ENCODE measurements at places on chromosomes 16 and 17. TPM values are rescaled to one million over a fixed set of nuclear protein-coding genes. Genes with fewer than 3 reads are reported as not detected.
A peak's percentile ranks its signal among the peaks of the same experiment; 100 is the strongest.

DNA sequence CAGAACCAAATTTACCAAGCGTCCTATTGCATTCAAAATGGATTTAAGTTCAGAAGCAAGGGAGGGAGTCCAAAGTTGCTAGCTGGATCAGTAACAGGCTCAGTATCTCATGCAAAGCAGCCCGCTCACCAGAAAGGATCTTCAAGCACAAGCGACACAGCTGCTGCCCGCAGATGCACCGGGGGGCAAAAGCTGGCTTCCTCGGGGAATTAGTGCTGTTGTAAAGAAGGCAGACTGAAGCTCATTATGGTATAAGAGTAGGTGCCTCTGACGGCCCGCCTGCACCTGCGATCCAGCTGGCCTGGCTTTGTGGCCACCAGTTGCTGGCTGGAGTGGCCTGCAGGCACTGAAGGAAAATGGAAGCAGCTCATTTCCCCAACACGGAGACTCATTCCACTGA is 128.4 kb upstream of the RCVRN start:
- no peak for DNase-seq

DNA sequence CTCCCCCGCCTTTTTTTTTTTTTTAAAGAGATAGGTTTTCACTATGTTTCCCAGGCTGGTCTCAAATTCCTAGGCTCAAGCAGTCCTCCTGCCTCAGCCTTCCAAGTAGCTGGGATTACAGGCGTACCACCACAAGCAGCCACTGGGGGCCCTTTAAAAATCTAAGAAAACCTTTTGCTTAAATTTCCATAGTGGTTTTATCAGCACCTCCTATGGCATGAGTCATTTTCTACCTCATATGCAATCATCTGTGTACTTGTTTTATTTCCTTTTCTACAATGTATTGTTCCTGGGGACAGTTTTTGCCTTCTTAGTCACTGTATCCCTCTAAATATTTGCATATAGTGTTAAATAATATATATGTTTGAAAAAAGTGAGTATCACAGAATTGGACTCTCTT is 29.2 kb downstream of the GNA13 start:
- DNase-seq: peak; percentile 75

GRCh38 chr17:43722870-43723665 is 35.5 kb downstream of the SOST start:
- peak; percentile 77 for DNase-seq

- peak; percentile 28 for DNase-seq
These were observed 198.0 kb upstream of the MPHOSPH6 start for GRCh38 chr16:82368041-82368440.

- DNase-seq: no peak
These were observed 6.3 kb downstream of the ALDH3A2 start for GRCh38 chr17:19654896-19655295.

DNA sequence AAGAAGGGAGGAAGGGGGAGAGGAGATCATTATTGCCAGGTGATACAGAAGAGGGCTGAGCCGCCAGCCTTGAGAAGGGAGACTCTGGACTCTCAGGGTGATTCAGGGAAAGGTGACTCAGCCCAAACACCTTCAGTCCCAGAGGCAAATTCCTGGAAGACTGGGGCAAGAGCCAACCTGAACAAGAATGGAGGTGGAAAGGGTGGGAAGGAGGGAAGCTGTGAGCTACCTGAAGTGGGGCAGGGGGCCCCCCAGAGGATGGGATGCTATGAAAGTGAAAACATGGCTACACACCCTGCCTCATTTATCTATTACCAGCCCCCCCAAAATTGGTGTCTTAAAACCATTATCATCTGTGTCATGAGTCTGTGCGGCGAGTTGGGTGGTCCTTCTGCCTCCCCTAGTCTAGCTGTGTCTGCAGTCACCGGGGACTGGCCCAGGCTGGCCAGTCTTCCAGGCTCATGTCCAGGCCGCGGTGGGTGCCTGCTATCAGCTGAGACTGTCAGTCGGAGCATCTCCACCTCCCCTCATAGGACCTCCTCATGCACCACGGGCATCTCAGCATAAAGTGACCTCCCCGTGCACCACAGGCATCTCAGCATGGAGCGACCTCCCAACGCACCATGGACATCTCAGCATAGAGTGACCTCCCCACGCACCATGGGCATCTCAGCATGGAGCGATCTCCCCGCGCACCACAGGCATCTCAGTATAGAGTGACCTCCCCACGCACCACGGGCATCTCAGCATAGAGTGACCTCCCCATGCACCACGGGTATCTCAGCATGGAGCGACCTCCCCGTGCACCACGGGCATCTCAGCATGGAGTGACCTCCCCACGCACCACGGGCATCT is 3.2 kb upstream of the SLC47A2 start:
- DNase-seq: peak; percentile 43

GRCh38 chr17:30315106-30315505 is 18.8 kb downstream of the TMIGD1 start:
- no peak for DNase-seq

MARVELD3 gene
- total RNA-seq: not detected

DNA sequence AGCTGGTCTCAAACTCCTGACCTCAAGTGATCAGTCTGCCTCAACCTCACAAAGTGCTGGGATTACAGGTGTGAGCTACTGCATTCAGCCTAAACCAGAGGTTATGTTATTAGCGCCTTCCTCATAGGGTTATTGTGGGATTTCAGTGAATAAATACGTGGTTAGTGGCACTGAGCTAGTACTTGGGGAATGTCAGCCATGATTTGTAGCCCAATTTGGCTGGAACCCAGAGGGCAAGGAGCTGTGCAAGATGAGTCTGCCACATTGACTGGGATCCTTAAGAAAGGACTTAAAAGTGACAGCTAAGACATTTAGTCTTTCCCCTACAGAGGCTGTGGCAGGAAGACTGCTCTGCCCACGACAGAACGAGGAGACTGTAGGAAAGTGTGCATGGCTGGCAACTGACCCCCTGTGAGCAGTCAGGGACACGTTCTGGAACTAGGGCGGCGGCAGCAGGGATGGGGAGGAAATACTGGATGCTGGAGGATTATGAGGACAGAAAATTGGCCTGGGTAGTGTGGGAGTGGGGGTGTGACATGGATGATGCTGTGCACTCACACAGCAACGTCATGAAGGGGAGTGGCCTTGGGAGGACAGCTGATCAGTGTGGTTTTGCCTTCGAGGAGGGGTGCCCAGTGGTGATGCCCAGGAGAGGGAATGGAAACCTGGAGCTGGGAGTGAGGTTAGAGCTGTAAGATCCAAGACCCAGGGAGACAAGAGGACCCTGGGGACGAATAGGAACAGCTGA is 14.6 kb downstream of the ATP5PD start:
- DNase-seq: peak; percentile 62

SSTR5 gene
- total RNA-seq: 4.0 TPM

DNA sequence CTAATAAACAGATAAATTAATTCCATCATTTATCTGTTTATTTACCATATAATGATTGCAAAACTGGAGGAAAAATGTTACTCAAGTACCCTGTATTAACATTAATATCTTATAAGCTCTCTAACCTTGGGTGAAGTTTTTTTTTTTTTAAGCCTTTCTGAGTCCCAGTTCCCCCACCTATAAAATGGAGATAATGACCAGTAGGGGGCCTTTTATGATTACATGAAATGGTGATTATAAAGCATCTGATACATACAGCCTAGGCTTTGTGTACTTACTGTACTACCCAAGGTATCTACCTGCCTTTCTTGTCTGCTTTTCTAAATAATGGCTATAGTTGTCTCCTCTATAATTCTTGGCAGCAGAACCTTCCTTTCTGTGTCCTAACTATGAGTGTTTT is 22.6 kb downstream of the LRRC36 start:
- DNase-seq: peak; percentile 21
